ENCODE measurements at places on chromosomes 11 and 22.
A peak's percentile ranks its signal among the peaks of the same experiment; 100 is the strongest.

- DNase-seq, result peak; percentile 95
Measured at GRCh38 chr11:79413268-79413667, 27.6 kb downstream of the TENM4 start.

DNA sequence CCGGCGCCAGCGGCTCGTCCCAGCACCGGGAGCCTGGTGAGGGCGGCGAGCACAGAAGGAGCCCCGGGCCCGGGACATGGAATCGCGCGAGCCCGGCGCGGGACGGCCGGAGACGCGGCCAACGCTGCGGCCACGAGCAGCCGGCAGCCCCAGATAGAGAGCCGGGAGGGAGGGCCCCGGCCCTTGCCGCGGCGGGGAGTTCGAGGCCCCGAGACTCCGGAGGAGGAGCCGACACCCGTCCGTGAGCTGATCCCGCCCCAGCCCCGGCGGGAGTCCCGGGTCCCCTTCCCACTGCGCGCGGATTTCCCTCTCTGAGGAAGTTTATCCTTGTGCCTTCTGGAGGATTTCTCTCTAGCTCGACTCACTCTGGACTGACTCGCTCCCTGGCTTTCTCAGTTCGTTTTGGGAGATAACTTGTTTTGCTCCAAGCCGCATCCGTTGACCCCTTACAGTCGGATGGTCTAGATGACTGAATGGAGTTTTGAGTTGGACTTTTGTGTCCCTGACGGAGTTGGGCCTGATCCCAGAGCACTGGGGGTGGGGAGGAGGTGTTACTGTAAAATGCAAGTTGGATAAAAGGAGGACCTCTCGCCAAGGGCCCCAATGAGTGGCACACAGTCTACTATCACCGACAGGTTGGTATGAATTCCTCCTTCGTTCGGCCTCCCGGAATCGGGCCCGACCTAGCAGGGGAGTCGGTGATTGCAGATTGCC, 585 bp downstream of the ARHGEF12 start:
- DNase-seq, result no peak

DNA sequence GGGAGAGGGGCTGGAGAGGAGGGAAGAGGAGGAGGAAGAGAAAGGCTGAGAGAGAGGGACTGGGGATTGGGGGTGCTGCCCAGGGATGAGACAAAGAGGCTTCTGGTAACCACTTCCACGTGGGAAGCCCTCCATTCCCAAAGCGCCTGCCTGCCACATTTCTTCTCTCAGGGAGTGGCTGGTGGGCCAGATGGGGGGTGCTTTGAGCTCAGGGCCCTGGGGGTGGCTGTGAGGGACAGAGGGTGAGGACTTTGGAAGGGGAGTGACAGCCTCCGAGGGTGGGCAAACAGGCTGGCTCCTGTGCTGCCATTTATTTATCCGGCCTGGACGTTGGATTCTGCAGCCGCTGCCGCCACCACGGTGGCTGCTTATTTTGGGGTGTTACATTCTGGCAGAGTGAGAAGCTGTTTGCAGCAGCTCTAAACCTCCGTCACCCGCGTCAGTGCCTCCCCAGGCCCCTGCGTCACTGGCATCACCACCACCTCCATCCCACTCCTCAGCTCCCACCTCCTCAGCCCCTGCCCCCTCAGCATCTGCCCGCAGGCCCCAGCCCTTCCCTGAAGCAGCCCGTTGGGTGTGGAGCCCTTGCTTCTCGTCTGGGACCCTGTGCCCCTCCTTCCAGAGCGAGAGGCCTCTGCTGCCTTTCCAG, 1.6 kb downstream of the RTN4RL2 start:
- no peak for DNase-seq

DNA sequence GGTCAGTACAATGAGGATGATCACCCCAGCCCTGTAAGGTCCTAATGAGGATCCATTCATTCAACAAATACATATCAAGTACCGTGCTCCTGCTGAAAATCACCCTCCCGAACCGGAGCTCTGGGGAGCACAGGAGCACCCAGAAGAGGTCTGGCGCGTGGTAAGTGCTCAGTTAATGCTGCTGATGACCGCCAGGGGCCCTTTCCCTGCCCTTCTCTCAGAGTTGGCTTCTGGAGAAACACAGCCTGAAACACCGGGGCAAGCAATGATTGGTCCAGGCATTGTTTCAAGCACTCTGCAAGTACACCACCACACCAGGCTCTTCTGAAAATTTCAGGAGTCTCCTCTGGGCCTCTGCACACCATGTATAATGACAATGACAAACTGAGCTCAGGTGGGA, 3.8 kb upstream of the CCDC86 start:
- DNase-seq, result no peak

GRCh38 chr11:129460714-129461113, 85.1 kb downstream of the BARX2 start:
- no peak for DNase-seq

DNA sequence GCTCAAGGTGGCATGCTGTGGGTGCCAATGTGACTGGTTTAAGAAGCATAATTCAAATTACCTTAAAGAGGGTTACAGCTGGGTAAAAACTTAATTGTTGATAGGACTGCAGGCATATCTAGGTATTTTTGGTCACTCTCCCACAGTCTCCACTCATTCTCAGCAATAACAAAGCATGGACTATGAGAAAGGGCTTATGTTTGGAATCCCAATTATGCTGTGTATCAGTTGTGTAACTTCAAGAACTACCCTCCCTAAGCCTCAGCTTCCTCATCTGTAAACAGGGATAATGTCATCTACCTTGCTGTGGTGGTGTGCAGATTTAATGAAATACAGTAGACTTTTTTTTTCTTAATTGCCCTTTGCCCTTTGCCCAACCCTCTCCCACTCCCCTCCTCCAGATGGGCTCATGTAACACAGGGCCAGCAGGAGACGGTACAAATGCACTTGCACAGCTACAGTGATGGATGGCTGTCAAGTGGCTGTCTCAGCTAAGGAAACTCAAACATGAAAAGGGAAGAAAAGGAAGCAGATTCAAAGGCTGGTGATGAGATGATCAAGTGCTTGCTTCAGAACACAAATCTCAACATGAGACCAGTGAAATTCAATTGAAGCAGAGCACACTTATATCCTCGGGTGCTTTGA, 37.6 kb downstream of the MAP6 start:
- DNase-seq, result no peak

DNA sequence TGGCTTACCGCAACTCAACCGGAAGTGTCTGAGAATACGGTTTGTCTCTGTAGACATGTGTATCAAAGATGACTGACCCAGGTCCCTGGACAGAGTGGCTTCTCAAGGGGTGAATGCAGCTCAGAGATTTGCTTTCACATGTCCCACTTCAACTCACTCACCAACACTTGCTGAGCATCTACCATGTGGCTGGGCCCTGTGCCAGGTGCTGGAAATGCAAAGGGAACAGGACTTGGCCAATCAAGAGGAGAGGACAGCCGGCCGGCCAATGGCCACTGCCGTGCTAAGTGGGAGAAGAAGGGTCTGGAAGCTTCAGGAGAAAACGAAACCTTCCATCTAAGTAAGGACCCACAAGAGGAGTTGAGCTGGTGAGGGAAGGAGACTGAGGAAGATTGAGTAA, 151.3 kb downstream of the CEP164 start:
- DNase-seq, result no peak
